ENCODE measurements at places on chromosomes 16 and 17.
A peak's percentile ranks its signal among the peaks of the same experiment; 100 is the strongest.

- DNase-seq = no peak
Measured at GRCh38 chr17:10842658-10843057, 4.8 kb upstream of the PIRT start.

DNA sequence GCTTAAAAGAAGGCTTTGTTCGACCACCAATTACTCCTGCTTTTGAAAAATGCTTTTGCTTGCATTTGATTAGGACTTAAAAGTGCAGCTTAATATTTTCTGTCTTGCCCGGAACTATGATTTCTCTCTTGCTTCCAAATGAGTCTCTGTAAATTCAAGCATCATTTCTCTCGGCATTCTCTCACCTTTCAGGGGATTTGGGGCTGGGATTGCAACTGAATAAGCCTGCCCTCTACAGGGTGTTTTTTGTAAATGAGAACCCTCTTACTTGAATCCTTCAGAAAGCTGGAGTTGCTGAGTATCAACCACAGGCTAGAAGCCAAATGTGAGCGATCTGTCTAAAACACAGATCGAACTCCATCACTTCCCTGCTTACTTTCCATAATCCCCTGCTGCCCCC is 234.6 kb downstream of the TMEM114 start:
- no peak for DNase-seq

GRCh38 chr16:27106305-27106704 is 39.6 kb downstream of the C16orf82 start:
- DNase-seq = no peak

GRCh38 chr17:30381340-30381659 is 2.6 kb downstream of the CPD start:
- no peak for DNase-seq

DNA sequence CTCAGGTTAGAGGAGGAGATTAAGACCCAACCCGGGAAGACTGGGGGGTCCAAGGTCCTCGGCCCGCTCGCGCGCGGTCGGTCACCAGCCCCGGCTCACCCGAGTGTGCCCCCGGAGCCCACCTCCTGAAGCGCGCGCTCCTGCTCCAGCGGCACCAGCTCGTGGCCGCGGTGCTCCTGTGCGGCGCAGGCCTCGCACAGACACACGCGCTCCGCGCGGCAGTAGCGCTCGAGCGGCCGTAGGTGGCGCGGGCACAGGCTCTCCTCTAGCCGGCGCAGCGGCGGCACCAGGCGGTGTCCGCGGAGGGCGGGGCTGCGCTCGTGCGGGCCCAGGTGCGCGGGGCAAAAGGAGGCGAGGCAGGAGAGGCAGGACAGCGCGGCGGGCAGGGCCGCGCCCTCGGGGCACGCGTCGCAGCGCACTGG is 618 bp downstream of the TRIM47 start:
- DNase-seq = peak; percentile 67

DNA sequence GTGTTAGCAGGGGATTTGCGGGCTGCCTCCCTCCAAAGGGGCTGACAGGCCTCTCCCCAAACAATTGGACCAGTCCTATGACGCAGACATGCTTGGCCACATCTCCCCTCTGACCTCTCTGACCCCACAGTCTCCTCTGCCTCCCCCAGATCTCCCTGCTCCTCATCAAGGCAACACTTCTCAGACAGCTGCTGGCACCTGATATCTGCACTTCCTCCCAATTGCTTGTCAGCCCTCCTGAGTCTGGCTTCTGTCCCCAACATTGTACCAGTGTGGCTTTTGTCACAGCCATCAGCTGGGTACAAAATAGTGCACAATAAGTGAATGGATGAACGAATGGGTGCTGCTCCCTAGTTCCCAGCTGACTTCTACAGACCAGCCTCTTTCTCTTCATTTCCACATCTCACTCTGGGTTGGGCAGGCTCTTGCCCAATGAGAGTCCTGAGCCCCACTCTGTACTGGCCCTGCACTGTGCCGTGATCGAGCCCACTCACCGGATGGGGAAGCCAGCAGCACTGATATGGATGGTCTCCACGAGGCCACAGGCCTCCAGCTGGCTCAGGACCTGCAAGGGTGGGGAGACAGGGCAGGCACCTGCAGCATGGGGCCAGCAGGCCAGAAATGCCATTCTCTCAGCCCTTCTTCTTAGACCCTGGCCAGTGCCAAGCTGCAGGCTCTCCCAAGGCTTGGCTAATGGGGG is 17.1 kb downstream of the ZNHIT3 start:
- no peak for DNase-seq

- no peak for DNase-seq
Measured at GRCh38 chr16:19011169-19011731, 27.5 kb downstream of the TMC7 start.

- no peak for DNase-seq
Measured at GRCh38 chr17:7184647-7185046, 5.5 kb upstream of the ASGR1 start.

- DNase-seq = no peak
Measured at GRCh38 chr16:81937305-81938038, 73.8 kb downstream of the SDR42E1 start.

DNA sequence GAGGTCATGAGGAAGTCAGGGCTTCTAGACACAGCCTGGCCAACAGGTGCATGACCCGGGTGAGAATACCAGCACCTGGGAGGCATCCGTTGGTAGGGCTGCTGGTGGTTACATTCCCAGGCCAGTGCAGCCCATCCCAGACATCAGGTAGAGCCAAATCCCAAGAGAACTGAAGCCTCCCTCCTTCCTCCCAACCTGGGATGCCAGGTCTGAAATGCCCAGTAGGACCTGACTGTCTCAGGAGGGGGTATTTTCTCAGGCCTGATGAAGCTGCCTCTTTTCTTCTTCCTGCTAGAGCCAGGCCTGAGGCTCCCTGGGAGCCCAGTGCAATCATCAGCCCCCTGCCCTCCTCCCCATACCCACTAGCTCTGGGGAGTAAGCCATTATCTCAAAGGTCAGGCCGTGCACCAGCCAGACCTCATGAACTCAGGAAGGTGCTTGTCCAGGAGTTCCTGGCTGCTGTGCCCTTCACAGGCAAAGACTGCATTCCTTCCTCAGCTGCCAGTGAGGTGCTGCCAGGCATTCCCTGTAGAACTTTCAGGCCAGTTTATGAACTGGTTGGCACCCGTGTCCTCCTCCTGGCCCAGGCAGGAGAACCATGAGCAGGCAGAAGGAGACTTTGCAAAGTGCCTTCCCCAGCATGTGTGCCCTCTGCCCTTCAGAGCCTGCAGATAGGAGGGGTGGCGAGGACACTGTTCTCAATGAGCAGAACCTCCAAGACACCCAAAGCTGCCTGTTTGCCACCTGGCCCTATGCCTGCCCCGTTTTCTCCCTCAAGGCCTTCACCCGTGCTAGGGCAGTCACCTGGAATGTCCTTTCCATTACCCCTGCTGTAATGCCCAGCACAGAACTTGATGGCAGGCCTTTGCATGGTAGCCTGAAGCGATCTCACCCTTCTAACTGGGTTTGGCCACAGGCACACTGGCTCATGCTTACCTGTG is 7.6 kb downstream of the TBX2 start:
- no peak for DNase-seq

GRCh38 chr16:85398688-85399582 is 214.2 kb upstream of the GSE1 start:
- DNase-seq = no peak

GRCh38 chr17:76540381-76541300 is 797 bp downstream of the PRCD start:
- no peak for DNase-seq

All from activated T-helper 9 cell treated with anti-CD3 and anti-CD28 coated beads, Interleukin-2, amount 50 U/mL, for 16 hours (primary cell).